Mesenchymal stem cell (in vitro differentiated cells and primary cell): ENCODE measurements at places on chromosomes 1 and 21.

DNA sequence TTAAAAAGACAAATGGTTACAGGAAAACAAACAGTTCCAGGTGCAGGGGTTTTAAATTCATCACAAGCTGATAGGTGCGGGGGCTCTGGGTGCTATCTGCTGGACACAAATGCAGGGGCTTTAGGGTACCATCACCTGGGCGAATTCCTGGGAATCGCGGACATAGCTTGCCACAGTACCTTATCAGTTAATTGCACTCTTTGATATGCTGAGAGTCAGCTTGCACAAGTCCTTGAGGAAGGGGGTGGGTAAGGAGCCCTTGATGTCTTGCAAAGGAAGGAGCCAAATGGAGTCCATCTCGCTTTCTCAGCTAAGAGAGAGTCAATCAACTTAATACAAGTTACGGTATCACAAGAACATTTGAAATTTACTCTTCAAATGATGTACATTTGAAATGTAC, 25.4 kb upstream of the TMEM54 start:
- DNase-seq = no peak

DNA sequence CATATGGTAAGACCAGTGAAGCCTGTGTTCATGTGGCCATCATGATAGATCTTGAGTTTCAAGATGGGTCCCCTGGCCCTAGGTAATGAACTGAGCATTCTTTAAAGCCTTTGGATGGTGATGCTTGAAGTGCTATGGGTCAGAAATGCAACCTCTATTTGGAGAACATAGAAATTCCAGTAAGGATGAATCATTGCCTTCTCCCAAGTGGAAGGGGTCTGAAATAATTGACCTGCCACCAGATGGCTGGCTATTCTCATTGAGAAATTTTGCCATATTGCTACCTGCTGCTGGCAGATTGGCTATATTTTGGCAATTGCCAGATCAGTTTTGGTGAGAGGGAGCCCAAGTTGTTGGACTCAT, 739 bp upstream of the IFI6 start:
- DNase-seq = peak; percentile 58

- DNase-seq = peak; percentile 77
These were observed 1.5 kb downstream of the TOMM40L start for GRCh38 chr1:161227196-161227871.

GRCh38 chr1:119935373-119935772, 39.1 kb upstream of the ADAM30 start:
- DNase-seq = no peak
